Effector CD4-positive, alpha-beta T cell (primary cell): ENCODE measurements at places on chromosomes 16 and 17.
A peak's percentile ranks its signal among the peaks of the same experiment; 100 is the strongest.

GRCh38 chr16:89843409-89844350 is 15.4 kb downstream of the SPIRE2 start:
- DNase-seq, result no peak

GRCh38 chr17:56290101-56290801 is 137.0 kb downstream of the ANKFN1 start:
- no peak for DNase-seq

GRCh38 chr17:19904924-19905323 is 37.2 kb upstream of the ULK2 start:
- DNase-seq, result no peak

DNA sequence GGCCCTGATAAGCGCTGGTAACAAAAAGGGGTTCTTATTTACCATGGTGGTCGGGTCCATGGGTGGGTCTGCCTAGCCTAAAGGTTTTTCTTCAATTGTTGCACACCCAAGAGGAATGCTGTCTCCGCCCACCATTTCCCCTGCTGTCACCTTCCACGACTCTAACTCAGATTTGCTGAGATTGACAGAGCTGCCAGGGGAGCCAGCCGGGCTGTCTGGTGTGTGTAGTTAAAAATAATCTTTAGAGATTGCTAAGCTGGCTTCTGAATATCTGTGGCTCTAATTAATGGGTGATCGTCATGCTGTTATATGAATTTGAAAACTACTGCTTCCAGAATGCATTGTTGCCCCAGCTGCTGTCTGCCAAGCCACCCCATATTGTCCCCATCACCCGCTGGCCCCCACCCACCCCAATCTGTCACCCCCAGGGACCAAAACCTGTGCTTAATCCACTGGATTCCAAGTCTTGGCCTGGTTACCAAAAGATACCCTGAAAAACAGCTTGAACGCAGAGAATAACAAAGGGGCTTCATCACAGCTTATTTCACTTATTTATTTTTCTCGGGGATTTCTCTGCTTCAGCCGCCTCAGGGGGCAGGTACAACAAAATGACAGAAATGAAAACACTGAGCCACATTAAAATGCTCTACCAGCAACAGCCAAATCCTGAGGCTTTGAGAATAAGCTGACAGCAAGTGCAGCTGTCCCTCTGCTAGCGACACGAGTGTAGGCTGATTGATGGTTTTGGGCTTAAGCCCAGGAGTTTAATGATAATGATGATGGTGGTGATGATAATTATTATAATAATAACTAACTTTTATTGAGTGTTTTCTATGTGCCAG is 46.1 kb upstream of the NLK start:
- DNase-seq, result no peak

GRCh38 chr16:1861730-1862129 is 10.2 kb downstream of the MEIOB start:
- DNase-seq, result no peak

- DNase-seq, result no peak
Observed at GRCh38 chr17:71869293-71869692, 251.5 kb upstream of the SOX9 start.

- DNase-seq, result no peak
Observed at GRCh38 chr16:15854906-15855703, 1.7 kb downstream of the MYH11 start.

GRCh38 chr16:86383488-86384262 is 126.7 kb upstream of the FOXF1 start:
- DNase-seq, result no peak

DNA sequence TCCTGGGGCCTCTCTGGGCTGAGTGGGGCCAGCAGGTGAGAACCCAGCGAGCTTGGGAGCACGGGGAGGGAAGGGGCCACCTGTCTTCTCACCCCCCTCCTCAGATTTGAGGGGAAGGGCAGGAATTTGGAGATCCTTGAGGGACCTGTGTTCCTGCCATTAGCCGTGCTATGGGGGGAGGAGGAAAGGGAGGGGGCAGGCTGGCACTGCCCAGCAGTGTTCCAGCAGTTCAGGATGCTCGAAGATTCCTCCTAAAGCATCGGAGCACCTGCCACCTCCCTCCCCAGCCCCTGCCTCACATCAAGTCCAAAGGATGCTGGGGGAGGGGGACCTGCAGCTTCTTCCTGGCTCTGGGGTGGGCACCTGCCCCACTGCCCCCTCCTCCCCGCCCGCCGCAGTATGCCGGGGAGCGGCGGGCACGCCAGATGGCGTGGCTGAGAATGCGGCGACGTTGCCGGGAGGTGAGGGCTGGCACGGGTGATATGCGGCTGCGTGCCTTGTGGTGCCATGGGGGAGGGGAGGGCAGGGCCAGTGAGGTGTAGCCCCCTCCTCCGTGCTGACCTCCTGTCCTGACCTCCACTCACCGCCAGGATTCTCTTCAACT is 4.7 kb upstream of the NEUROD2 start:
- DNase-seq, result no peak

- DNase-seq, result no peak
Observed at GRCh38 chr17:44084921-44085320, 14.4 kb downstream of the G6PC3 start.

DNA sequence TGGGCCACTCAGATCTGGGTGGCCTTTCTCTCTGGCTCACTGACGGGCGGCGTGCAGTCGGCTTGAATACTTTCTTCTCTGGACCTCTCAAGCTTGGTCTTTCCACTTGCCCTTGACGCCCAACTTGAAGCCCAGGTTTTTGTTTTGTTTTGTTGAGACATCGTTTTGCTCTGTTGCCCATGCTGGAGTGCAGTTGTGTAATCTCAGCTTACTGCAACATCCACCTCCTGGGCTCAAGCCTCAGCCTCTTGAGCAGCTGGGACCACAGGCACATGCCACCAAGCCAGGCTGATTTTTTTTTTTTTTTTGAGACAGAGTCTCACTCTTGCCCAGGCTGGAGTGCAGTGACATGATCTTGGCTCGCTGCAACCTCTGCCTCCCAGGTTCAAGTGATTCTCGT is 22.7 kb upstream of the KIF19 start:
- no peak for DNase-seq

DNA sequence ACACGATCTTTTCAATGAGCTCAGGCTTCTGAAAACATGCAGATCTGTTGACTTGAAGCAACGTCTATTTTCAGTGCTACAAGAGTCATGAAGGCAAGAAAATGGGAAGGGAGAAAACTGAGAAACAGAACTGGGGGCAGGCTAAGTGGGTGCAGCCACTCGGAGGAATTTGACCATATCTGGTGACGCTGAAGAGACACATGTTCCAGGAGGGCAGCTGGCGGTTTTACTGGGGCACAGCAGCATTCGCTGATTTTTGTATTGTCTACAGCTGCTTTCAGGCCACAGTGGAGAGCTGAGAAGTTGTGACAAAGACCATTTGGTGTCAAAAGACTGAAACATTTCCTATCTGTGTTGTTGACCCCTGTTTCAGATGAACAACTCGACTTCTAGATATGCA is 103.0 kb upstream of the ELAC2 start:
- no peak for DNase-seq

DNA sequence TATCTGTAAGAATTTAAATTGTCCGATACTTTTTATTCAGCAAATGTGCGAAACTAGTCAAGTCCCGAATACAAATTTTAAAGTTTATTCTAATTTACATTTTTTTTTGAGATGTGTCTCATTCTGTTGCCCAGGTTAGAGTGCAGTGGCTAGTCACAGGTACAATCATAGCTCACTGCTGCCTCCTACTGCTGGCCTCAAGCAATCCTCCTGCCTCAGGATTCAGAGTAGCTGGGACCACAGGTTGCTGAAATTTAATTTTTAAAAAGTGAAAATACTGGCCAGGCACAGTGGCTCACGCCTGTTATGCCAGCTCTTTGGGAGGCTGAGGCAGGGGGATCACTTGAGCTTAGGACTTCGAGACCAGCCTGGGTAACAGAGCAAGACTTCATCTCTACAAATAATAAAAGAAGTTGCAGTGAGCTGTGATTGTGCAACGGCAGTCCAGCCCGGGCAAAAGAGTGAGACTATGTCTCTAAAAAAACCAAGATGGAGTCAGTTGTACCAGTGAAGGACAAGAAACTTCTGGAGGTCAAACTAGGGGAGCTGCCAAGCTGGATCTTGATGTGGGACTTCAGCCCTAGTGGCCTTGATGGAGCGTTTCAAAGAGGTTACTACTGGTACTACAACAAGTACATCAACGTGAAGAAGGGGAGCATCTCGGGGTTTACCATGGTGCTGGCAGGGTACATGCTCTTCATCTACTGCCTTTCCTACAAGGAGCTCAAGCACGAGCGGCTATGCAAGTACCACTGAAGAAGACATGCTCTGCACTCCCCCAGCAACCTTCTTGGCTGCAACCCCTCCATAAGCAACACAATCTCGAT is 5.6 kb downstream of the POLG2 start:
- peak; percentile 24 for DNase-seq

GRCh38 chr16:85529489-85530369 is 83.4 kb upstream of the GSE1 start:
- no peak for DNase-seq

GRCh38 chr17:80195671-80196529 is 24.2 kb downstream of the SGSH start:
- DNase-seq, result peak; percentile 52

- DNase-seq, result no peak
Observed at GRCh38 chr17:76775021-76775600, 37.2 kb downstream of the MFSD11 start.

DNA sequence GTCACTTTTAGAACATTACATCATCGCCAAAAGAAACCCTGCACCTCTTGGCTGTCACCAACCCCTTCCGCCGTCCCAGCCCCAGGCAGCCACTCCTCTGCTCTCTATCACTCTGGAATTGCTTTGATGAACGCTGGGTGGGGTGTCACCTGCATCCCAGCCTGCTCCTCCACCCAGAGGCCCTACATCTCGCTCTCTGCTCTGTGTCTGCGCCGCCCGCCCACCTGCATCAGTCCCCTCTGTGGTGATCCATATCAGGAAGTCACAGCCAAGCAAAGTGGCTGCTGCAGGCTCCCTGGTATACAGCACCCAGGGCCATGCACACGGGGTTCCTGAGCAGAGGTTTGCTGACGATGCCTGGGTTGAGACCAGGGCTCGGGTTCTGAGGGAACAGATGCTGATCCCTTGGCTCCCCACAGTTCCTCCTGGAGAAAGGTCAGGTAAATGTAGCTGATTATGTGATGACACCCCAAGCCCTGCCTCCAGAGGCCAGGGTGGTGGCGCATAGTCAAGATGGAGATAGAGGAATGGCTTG is 30.8 kb downstream of the MPRIP start:
- no peak for DNase-seq

DNA sequence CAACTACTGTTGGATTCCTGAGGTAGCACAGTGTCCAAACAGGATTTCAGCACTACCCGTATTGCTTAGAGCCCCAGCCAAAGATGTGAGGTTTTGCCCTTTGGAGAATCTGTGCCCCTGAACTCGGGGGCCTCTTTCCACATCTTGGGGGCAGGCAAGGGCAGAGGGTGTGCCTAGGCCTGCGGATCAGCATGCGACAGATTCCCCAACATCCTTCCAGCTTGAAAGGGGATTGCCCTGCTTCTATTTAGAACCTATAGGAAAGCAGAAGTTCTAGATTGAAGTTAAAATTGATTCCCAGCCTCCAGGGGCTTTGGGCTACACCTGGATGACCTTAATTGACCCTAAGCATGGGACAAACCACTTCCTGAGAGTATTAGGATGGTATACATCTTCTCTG is 19.6 kb downstream of the NOD2 start:
- DNase-seq, result no peak

DNA sequence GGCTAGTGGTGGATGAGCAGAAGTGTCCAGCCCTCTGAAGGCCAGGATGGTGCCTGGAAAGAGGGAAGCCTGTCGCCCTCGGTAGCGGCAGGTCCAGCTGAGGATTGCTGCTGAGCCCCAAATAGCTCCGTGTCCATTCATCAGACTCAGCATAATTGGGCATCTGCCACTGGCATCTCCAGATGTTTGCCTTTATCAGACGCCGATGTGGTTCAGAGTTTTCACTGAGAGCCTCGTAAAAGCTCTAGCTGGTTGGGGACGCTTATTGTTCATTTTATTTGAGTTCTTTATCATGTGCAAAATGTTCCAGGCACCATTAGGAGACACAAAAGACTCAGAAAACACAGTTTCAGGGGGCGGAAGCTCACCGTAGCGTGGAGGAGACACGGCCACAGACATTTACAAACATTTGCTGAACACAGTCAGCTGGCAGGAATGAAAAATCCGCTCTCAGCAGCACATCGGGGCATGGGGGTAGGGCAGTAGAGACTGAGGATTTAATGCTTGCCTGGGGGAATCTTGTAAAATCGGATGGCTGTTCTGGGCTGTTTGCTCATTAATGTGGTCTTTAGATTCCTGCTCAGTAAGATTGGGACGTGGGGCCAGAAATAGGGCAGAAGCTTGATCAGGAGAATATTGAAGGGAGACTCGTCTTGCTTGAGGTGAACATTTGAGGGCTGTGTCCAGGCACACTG is 41.7 kb downstream of the SMPD3 start:
- DNase-seq, result no peak

- no peak for DNase-seq
Observed at GRCh38 chr16:49281843-49282642, 405 bp upstream of the CBLN1 start.

- DNase-seq, result no peak
Observed at GRCh38 chr16:35749253-35750141, 2290.1 kb downstream of the TP53TG3F start.

GRCh38 chr17:68513932-68514331 is 1.7 kb downstream of the PRKAR1A start:
- DNase-seq, result no peak

DNA sequence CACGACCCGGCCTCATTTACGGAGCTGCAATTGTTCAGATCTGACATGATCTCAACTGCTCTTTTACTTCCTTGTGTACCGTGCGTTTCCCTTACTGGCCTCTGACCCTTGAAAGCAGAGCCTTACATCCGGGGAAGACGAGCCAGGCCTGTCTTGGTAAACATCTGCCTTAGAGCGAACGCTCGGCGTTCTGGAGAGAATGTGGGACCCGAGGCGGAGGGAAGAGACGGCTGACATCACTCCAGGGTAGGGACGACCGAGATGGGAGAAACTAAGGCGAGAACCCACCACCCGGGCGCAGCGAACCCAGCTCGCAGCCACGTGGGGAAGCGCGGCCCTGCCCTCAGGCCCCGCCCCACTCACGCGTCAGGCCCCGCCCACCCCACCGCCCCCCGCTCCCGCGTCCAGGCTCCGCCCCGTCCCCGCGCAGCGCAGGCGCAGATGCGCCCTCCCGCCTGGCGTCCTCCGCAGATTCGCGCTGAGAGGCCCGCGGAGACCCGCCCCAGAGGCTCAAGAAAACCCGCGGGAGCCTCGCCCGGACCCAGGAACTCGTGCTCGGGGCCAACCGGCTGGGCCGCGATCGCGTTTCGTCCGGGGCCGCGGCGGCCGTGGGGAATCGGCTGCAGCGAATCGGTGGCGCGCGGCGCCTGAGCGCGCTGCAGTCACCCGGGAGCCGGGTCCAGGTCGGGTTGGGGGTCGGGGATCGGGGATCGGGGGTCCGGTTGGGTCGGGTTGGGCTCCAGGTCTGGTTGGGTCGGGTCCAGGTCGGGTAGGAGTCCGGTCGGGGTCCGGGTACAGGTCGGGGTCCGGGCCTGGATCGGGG is at the start of gene TELO2:
Gene TELO2 (plus strand): TSS at position 438 of the 823 bp plus-strand sequence. CDS start 922 bp downstream, outside the sequence.
- peak; percentile 81 for DNase-seq

- no peak for DNase-seq
Observed at GRCh38 chr16:54171626-54172537, 114.7 kb downstream of the IRX3 start.
